SW 1271 (cell line): ENCODE measurements at places on chromosomes 6 and 20.

DNA sequence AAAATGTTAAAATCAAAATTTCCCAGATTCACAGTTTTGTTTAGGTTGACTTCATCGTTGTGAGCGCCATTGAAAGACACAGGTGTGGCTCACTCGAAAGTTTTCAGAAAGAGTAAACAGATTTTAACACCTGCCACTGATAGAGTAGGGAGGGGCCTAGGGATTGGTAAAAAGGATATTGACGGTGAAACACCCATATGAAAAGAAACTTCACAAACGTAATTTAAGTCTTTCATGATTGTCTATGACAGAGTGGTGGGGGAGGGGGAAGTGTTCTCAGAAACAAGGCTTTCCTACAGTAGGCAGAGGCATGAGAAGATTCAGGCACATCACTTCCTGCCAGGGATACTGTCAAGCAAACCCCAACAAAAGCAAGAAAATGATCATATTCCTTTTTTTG, 101.4 kb downstream of the PERP start:
- no peak for DNase-seq

DNA sequence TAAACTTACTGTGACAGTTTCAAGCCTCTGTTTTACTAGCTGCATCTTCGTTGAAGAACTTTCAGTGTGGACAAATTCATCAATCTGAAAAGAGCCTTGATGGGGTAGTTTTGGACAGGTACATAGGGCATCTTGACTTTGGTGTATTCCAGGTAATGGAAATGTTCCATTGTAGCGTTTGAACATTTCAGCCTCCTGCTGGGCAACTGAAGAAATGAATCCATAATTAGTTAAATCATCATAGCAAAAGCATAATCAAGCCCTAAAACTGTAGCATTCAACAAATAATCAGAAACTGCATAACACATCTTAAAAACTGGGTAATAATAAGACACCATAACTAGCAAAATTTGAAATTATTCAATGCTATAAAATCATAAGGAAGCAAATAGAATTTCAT, 86.2 kb downstream of the AHI1 start:
- no peak for DNase-seq

DNA sequence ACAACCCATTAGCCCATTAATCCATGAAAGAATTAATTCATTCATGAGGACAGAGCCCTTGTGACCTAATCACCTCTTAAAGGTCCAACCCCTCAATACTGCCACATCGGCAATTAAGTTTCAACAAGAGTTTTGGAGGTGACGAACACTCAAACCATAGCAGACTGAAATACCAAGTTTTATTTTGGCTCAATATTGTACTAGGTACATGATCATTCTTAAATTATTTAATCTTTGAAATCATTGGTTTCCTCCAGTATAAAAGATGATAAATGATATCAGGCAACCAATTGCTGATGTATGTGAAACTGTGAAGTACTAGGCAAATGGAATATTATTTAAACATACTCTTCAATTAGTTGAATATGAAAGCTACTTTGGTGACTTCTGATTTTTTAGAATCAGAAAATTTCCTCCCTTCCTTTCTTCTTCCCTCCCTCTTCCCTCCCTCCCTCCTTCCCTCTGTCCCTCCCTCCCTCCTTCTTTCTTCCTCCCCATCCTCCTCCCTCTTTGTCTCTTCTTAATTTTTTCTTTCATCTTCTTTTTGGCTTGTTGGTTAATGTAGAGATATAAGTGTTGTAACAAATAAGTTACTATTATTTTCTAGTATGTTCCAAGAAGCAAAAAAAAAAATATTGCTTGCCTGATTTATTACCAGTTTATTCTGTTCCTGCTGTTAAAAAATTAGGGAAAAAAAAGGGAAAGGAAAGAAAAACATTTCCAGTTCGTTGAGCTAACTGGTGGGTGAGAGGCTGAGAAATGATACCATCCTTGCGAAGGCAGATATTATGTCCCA, 233.9 kb upstream of the ZNF217 start:
- DNase-seq, result no peak

- no peak for DNase-seq
Observed at GRCh38 chr6:156689656-156690055, 87.5 kb upstream of the ARID1B start.

- no peak for DNase-seq
Observed at GRCh38 chr20:5612581-5613301, 137.5 kb upstream of the SHLD1 start.

- no peak for DNase-seq
Observed at GRCh38 chr20:48483334-48484066, 344.3 kb downstream of the PREX1 start.

- no peak for DNase-seq
Observed at GRCh38 chr20:49063279-49063678, 17.2 kb downstream of the CSE1L start.

DNA sequence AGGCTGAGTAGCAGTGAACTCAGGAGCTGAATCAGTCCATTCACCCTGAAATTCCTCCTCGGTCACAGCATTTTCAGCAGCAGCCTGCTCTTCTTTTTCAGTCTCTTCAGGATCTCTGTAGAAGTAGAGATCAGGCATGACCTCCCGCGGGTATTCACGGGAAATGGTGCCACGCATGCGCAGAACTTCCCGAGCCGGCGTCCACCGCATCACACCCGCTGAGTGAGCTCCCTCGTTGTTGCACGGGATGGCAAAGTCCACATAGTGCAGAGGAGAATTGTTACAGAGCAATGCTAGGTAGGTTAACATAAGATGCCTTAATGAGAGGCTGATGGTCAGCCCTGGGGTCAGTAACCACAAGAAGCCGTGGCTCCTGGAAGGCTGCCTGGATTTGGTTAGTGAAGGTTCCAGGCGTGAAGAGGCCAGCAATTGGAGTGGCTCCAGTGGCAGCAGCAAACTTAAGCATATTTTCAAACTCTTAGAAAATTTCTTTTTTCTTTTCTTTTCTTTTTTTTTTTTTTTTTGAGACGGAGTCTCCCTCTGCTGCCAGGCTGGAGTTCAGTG, 113.5 kb upstream of the HDAC2 start:
- no peak for DNase-seq

DNA sequence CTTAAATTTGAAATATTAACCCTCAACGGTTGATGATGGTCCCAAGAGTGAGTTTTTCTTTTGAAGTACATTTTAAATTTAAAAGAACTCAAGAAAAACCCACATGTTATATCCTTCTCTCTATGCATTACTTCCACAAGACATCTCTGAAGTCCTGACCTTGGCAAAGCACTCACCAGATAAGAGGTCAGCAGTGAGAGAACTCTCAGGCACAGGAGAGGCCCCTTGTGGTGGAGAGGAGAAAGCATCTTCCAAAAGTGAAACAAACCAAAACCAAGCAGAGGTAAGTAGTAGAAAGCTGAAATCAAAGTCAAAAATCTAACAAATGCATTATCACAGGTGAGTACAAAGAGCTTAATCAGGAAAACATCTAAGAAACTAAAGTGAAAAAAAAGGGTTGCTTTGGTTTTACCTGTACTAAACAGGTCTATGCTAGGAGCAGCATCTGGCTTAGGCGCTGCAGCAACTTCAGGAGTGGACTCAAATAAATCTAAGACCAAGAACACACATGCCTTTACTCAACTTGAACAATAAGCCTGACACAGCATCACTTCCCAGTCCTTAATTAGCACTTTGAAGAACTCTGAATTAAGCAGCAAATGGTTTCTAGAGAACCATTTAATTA, 80.5 kb downstream of the PRSS35 start:
- no peak for DNase-seq

DNA sequence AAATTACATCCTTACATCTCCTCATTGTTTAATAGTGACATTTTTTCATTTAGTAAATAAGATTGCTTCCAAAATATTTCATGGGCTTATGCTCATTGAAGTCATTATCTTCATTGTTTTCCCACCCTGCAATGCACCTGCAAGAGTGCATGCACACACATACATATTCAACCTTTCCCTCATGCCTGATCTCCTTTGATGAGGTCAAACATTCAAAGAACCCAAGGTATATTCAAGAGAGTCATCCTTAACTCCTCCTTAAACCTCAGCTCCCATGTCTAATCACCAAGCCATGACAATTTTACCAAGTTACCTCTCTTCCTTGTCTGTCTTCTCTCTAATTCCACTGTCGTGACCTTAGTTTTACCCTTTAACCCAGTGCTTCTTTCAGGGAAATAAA, 56.5 kb downstream of the HIVEP2 start:
- no peak for DNase-seq

GRCh38 chr20:32484958-32485769, 100.0 kb downstream of the NOL4L start:
- DNase-seq, result peak; percentile 96

DNA sequence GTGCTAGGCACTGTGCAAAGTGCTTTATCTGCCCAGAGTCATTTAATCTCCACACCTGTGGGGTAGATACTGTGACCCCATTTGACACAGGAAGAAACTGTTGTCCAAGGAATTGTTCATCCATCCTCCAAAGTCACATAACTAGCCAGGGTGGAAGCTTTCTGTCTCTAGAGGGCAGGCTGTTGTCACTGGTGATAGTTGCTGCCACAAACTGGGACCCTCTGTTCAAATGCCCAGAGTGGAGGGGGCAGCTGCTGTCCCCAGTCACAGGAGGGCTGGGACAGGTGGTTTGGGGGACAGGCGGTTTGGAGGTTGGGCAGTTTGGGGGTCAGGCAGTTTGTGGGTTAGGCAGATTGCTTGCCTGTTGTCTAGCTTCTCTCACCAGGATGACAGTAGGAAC, 16.1 kb upstream of the TMEM242 start:
- no peak for DNase-seq

DNA sequence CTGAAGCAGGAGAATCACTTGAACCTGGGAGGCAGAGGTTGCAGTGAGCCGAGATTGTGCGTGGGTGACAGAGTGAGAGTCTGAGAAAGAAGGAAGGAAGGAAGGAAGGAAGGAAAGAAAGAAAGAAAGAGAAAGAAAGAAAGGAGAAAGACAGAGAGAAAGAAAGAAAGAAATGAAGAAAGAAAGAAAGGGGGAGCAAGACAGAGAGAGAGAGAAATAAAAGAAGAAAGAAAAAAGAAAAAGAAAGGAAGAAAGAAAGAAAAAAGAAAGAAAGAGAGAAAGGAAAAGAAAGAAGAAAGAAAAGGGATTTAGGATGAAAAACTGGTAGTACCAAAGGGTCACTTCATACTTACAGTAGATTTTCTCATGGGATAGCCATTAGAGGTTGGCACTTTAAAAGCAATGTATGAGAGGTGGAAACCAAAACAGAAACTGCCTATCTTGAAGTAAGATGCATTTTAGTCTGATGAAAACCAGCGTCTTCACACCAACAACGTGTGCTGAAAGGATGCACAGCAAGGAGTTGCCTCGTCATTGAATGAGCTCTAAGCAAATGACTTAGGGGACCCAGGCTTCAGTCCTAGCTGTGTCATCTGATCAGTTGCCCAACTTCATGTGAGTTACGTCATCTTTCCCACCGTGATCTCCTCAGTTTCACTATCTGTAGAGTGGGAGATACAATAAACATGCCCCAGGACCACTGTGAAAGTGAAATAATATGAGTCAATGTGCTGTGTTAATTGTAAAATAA, 133.9 kb upstream of the NEDD9 start:
- DNase-seq, result no peak

- no peak for DNase-seq
Observed at GRCh38 chr20:63253438-63254231, 628 bp downstream of the NKAIN4 start.

GRCh38 chr20:41331731-41332130, 8.9 kb upstream of the LPIN3 start:
- no peak for DNase-seq

DNA sequence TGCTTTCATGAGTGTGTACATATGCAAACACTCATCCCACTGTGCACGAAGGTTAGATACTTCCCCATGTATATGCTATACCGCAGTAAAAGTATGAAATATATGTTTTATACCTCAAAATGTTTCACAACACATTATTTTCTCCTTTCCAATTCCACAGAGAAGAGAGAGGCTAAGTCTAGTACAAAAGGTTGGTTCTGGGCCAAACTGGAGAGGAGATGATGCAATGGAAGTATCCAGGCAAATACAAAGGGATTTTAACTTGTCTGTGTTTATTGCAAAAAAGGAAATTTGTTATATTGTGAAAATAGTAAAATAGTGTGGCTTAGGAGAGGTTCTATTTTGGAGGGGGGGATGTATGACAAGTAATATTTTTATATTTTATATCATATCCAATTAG, 112.6 kb downstream of the PLCB1 start:
- DNase-seq, result no peak
